ENCODE measurements at places on chromosomes 16 and 17.

- no peak for DNase-seq
Observed at GRCh38 chr17:74757502-74757901, 9.1 kb downstream of the NHERF1 start.

- peak; percentile 32 for DNase-seq
Observed at GRCh38 chr16:10509534-10510025, 70.8 kb downstream of the EMP2 start.

- no peak for DNase-seq
Observed at GRCh38 chr17:82003411-82004381, 19.0 kb downstream of the CENPX start.

GRCh38 chr16:8286348-8286747 lies 304.0 kb downstream of the TMEM114 start:
- DNase-seq: no peak

DNA sequence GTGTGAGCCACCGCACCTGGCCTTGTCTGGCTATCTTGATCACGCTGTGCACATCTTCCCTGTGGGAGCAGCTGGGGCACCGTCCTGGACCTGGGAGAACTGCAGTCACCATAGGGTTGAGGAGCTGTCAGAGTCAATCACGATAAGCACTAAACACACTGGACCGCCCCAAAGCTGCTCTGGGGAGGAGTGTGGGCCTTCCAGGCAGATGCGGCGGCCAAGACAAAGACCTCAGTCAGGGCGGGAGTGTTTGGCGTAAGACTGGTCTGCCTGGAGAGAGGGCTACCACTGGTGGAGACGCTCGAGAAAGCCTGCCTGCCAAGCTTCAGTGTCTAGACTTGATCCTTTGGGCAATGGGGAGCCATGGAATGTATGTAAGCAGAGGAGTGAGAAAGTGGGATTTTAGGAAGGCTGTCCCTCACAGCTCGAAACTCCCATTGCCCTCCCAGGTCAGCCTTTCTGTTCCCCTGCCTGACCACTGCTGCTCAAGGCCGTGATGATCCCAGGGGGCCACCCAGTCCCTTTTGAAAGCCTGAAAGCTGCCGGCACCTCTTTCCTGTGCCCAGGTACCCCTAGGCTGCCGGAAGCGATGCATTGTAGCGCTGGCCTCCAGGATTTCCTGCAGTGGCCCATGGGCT lies 29.3 kb upstream of the CIBAR2 start:
- DNase-seq: no peak

DNA sequence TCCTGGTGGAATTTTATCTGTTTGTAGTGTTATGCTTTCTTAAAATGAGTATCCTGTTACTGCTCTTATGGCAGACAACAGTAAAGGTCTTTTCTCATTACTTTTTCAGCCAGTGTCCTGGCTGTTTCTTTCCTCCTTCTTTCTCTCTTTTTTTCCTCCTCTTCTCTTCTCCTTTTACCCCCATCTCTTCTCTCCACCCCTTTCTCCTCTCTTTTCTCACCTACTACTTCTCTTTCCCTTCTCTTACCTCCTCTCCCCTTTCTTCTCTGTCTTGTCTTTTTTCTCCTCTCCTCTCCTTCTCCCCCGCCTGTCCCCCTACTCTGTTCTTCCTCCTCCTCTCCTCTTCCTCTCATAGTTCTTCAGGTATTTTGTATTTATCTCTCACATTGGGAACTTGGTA lies 48.9 kb downstream of the CPD start:
- DNase-seq: no peak

GRCh38 chr16:82056550-82056896 lies 21.5 kb downstream of the HSD17B2 start:
- DNase-seq: no peak

DNA sequence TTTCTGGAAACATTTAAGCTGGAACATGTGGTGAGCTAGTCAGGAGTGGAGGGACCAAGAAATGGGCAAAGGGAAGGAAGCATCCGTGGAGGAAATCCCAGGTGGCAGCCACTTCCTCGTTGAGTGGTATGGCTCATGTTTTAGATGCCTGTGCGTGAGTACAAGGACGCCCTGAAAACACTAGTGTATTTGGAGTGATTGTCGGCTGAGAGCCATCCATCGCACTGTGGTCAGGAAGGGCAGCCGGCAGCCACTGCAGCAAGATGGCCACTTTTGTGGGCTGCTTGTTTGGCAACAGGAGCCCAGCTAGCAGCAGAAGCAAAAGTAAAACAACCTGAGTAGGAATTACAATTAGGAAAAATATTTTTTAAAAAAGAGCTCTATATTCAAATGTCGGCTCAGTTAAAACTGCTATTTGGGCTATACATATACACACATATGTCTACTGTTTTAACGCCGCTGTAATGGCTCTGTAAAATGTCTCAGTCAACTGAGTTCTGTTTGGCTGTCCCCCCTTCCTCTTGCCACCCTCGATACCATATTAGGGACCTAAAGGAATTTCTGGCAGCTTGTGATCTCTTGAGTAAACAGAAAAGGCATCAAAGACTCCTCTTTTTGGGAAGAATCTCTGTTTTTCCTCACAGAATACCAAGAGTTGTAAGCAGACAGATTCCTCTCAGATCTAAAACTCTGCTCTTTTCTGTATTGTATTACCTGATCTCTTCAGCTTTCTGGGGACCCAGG lies 39.2 kb downstream of the BRD7 start:
- no peak for DNase-seq

DNA sequence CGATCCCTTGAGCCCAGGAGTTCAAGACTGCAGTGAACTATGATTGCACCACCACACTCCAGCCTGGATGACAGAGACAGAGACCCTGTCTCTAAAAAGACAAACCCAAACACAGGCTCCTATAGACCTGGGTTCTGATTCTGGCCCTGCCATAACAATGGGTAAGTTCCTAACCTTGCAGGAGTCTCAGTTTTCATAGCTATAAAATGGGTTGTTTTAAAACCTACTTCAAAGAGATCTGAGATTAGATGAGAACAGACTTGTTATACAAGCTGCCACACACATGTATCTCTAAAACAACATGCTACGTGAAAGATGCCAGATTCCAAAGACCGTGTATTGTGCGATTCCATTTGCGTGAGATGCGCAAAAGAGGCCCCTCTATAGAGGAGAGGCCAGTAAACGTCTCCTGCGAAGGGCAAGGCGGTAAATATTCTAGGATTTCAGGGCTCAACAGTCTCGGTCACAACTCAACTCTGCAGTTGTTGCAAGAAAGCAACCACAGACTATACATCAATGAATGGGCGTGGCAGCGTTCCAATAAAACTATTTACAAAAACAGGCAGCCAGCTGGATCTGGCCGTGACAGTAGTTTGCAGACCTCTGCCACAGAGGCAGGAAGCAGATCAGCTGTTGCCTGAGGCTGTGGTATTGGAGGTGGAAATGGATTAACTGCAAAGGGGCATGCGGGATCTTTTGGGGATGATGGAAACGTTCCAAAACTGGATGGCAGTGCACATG lies 5.9 kb downstream of the CORO7 start:
- DNase-seq: no peak

GRCh38 chr17:15935891-15936290 lies 9.0 kb upstream of the ADORA2B start:
- no peak for DNase-seq

GRCh38 chr17:45135192-45135977 lies at the start of gene ACBD4:
ACBD4 (plus strand) TSS chr17:45135687; CDS start chr17:45136145, 458 bp downstream.
- peak; percentile 92 for DNase-seq

- DNase-seq: no peak
Observed at GRCh38 chr17:73028299-73028755, 64.2 kb downstream of the SLC39A11 start.

DNA sequence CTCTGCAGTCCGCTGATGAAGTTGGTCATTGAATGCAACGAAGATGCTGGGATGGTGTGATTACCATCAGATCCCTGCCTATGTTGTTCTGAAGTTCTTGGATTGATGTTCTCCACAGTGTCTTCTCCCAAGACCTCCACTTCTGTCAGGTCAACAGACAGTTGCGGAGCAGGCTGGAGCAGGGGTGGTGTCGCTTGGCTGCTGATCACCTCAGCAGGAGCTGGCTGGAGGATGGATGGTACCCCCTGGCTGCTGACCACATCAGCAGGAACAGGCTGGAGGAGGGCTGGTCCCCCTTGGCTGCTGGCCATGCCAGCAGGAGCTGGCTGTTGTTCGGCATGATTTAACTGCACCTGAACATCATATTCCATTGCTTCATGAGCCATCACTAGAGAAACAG lies 5.6 kb downstream of the RFWD3 start:
- no peak for DNase-seq

DNA sequence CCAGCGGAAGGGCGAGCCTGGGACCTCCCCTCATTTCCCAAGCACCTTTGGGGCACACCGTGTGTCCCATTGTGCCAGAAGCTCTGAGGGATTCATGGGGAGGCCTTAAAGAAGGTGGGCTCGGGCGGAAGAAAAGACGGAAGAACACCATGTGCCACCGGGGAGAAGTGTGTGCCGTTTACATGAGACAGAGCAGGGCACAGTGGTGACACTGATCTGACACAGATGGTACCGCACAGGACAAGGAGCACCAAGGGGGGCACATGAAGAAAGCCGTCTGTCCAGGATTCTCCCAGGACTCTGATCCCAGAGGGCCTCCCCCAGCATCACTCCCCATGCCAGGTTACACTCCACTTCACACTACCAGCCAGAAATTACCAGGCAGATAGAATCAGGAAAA lies 128.7 kb upstream of the CHMP6 start:
- no peak for DNase-seq

DNA sequence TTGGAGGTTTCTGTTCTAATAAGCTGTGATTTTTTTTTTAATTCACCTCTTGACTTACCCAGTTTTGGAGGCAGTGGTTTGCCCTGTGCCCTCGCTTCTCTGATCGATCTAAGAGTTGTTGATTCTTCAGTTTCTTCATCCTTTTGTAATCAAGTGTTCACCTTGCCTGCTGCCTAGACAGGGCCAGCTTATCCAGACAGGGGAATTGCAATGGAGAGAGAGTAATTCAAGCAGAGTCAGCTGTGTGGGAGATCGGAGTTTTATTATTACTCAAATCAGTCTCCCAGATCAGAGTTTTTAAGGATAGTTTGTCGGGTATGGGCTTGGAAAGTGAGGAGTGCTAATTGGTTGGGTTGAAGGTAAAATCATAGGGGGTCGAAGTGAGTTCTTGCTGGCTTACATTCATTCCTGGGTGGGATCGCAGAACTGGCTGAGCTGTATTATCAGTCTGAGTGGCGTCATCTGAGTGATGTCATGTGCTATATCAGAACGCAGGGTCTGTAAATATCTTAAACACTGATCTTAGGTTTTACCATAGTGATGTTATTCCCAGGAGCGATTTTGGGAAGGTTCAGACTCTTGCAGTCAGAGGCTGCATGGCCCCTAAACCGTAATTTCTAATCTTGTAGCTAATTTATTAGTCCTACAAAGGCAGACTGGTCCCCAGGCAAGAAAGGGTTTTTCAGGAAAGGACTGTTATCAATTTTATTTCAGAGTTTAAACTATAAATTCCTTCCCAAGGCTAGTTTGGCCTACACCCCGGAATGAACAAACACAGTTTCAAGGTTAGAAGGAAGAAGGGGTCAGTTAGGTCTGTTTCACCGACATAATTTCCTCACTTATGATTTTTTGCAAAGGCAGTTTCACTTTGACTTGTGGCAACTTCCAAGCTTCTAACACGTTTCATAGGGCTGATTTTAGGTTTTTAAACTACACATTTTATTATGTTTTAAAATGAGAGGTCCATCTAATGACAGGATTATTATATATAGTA lies 21.5 kb upstream of the KCNJ16 start:
- no peak for DNase-seq

GRCh38 chr16:4347010-4347409 lies 4.1 kb downstream of the PAM16 start:
- DNase-seq: no peak
